Pancreas (tissue), 10 donors: ENCODE measurements at places on chromosomes 12 and 14. TPM values are rescaled to one million over a fixed set of nuclear protein-coding genes. Genes with fewer than 3 reads are reported as not detected.

HCAR1 gene
- 0.04 TPM for total RNA-seq

RD3L gene
- not detected for total RNA-seq

SAMD15 gene
- total RNA-seq = 0.93 TPM

KRT3 gene
- total RNA-seq = not detected

SPPL3 gene
- 13.9 TPM for total RNA-seq

SLC38A4 gene
- total RNA-seq = 3.0 TPM

RILPL1 gene
- total RNA-seq = 5.8 TPM

RPL10L gene
- not detected for total RNA-seq

SAMD4A gene
- total RNA-seq = 12.2 TPM

ABCB9 gene
- total RNA-seq = 2.2 TPM

GRCh38 chr12:109098183-109098604 lies 797 bp downstream of the UNG start:
- peak overlapping the region; percentile 62 for H3K27ac ChIP-seq
- no peaks in the 10 kb centered on the region for H3K27me3 ChIP-seq
- peaks cover 5% of the 10 kb centered on the region for H3K4me1 ChIP-seq
- peak overlapping the region; percentile 96 for H3K4me3 ChIP-seq
- no peaks in the 10 kb centered on the region for H3K36me3 ChIP-seq
- peak; percentile 62 for DNase-seq

DNA sequence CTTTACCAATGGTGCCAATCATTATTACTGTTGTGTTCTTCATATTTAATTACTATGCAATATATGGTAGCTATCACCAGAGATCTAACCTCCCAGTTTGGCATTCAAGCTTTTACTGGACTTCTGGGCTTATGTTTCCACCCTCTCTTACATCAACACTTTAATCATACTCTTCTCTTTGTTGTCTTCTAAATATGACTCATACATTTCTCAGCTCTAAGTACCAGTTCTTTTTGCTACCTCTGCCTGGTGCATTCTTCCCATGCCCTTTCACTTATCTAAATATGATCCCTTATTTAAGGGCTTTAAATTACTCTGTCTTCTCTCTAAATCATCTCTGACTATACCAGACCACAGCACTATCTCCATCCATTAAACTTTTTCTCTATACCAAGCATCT lies 246.1 kb upstream of the CCDC196 start:
- H3K4me3 ChIP-seq = no peak overlapping the region
- DNase-seq = no peak
- H3K36me3 ChIP-seq = no peaks in the 10 kb centered on the region

DNA sequence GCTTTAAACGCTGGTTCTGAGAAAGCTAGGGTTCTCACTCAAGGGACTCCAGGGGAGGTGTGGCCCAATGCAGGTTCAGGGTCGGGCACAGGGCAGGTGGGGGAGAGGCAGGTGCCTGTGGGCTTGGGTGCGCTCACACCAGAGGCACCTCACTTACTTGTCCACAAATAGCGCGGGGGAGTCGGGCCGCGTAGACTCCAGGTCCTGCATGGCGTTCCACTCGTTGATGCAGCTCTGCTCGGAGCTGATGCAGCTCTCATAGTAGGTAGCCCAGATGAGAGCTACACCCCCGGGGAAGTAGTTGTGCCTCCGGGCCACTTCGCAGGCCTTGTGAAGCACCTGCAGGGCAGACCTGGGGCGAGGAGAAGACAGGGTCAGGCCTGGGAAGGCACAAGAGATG lies 49.9 kb downstream of the SSH1 start:
- no peak overlapping the region for H3K4me3 ChIP-seq
- H3K36me3 ChIP-seq = peaks cover 9% of the 10 kb centered on the region
- H3K27me3 ChIP-seq = no peaks in the 10 kb centered on the region
- H3K4me1 ChIP-seq = no peaks in the 10 kb centered on the region
- no peak overlapping the region for H3K27ac ChIP-seq

GRCh38 chr12:11856971-11857370 lies 207.5 kb downstream of the ETV6 start:
- H3K27me3 ChIP-seq = no peaks in the 10 kb centered on the region
- DNase-seq = no peak
- H3K4me1 ChIP-seq = no peaks in the 10 kb centered on the region
- H3K4me3 ChIP-seq = no peak overlapping the region

DNA sequence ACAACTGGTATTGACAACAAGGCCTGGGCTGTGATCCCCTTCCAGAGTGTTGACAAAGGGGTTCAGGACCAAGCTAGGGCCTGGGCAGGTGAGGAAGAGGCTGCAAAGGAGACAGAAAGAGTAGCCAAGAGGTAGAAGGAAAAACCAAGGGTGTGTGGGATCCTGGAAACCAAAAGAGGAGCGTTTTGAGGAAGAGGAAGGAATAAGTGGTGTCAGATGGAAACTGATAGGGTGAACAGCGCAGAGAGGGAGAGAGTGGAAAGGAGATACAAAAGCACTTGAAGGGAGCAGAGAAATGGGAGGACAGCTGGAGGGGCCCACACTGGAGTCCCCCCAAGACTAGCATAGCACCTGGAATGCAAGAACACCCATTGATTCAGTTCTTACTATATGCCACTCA lies 8.3 kb upstream of the HVCN1 start:
- H3K27ac ChIP-seq = no peak overlapping the region
- H3K4me3 ChIP-seq = no peak overlapping the region
- no peak for DNase-seq
- no peaks in the 10 kb centered on the region for H3K27me3 ChIP-seq
- H3K36me3 ChIP-seq = no peaks in the 10 kb centered on the region

GRCh38 chr12:16347391-16348298 lies at the start of gene MGST1:
TSS of gene MGST1 (plus strand) at chr12:16347645. CDS start at chr12:16354253, 6,608 bp downstream.
- H3K27ac ChIP-seq = peak within 1 kb of the TSS; percentile 54
- peak within 1 kb of the TSS; percentile 5 for H3K4me3 ChIP-seq
- no peaks in the 10 kb centered on the region for H3K27me3 ChIP-seq
- no peaks in the 10 kb centered on the region for H3K36me3 ChIP-seq

DNA sequence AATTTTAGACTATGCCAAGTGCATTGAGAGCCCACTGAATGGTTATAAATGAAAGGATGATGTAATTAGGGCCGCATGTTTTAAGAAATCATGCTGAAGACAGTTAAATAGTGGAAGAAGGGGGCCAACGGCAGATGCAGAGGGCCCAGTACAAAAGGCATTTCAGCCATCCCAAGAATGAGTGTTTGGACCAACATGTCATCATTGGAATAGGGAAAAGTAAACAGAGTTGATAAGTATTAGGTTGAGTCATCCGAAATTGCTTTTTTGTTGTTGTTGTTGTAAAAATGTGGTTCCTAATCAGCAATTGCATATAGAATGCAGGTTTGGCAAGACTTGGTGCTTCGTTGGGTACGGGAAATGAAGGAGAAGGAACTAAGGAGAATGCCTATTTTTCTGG lies 29.5 kb downstream of the BMP4 start:
- no peak overlapping the region for H3K4me3 ChIP-seq
- no peak overlapping the region for H3K27ac ChIP-seq
- no peak for DNase-seq
- H3K4me1 ChIP-seq = no peaks in the 10 kb centered on the region
- H3K36me3 ChIP-seq = no peaks in the 10 kb centered on the region
- H3K27me3 ChIP-seq = no peaks in the 10 kb centered on the region

GRCh38 chr14:53022593-53022992 lies 71.7 kb upstream of the FERMT2 start:
- DNase-seq = no peak
- no peaks in the 10 kb centered on the region for H3K36me3 ChIP-seq
- no peak overlapping the region for H3K27ac ChIP-seq
- no peak overlapping the region for H3K4me3 ChIP-seq

DNA sequence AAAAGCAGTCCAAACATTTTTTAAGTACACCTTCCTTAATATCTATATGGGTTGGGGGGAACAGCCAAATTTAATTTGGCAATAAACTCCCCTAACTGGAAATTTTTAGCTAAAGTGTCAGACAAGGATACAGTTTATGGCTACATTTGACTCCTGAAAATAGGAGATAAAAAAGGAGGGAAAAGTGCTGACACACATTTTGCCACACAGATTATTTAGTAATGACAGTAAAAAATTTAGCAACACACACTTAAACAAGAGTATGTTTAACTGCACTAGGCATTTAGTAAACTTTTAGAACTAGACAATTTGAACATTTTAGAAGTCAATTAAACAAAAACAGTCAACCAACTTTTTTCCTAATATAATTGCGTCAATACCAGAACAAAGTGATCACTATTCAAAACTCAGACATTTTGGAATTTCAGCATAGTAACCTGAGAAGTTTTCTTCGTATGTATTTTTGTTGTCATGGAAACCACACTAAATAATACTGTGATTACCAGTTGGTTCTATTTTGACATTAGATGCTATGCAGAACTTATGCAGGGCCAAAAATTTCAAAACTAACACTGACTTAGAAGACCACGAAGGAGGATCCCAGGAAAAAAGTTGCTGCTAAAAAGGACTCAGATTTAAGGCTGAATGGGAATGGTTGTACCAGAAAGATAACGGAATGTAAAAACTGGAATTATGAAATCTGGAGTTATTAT lies 13.4 kb downstream of the GMFB start:
- H3K4me3 ChIP-seq = no peak overlapping the region
- H3K4me1 ChIP-seq = no peaks in the 10 kb centered on the region
- H3K27me3 ChIP-seq = no peaks in the 10 kb centered on the region
- no peak for DNase-seq

DNA sequence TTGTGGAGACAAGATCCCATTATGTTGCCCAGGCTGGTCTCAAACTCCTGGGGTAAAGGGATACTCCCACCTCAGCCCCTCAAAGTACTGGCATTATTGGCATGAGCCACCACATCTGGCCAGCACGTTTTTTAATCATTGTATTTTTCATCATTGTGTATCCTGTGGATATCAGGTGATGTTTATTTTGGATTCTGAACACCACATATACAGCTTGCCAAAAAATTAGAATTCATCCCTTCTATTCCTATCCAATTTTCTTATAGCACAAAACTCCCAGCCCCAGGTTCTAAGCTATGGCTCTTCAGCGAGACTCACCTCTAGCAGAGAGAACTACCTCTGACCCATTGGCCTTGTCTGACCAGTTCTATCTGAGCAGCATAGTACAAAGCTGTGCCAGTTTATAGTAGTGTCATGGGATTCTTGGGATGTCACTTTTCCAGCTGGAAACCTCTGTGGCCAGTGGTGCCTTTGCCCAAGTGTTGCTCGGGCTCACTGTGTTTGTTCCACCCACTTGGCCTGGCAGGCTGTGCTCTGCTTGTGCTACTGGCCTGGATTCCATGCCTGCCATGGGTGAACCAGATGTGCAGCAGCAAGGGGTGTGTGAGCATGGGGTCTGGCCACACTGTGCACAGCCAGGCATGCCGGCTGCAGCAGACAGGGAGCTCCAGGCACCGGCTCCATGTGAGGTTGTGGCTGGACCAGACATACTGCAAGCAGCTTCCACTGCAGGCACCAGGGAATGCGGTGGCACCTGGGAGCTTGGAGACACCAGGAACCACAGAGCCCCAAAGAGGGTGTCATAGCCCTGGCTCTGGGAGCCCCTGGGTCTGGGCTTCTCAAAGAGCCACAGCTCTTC lies 37.2 kb downstream of the TIMELESS start:
- H3K36me3 ChIP-seq = no peaks in the 10 kb centered on the region
- no peaks in the 10 kb centered on the region for H3K4me1 ChIP-seq
- H3K27ac ChIP-seq = no peak overlapping the region
- no peaks in the 10 kb centered on the region for H3K27me3 ChIP-seq
- no peak overlapping the region for H3K4me3 ChIP-seq
- DNase-seq = no peak

DNA sequence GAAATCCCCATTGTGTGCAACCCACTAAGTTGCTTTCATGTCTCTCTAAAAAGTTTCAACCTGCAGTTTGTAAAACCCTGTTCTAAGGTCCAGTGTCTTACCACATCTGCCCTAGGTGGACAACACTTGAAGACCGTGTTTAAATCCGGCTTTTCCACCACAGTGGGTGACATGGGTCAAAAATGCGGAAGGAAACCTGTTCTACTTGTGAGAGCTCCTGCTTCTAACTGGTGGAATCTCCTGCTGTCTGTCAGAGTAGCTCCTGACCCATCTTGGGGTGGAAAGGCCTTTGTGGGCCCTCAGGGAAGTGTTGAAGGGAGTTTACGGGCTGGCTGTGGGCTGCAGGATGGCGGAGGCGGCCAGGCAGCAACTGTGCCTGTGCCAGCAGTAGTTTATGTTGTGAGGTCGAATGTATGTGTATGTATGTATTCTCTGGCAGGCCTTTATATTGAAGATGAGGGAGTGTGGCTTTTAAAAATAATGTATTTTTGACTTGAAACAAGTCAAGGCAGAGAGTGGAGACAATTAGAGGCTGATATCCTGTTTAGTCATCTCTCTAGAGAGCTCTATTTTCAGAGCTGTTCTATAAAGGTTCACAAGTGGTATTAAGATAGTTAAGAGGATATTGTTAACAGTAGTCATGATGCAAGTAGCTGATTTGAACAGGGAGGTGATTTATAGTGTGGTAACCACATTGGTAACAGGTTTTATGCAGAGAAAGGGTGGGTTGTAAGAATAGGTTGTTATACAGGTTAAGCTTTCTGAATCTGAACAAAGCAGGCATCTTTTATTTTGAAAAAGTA lies 67.0 kb downstream of the PRKCH start:
- no peaks in the 10 kb centered on the region for H3K4me1 ChIP-seq
- no peak for DNase-seq
- no peaks in the 10 kb centered on the region for H3K36me3 ChIP-seq

DNA sequence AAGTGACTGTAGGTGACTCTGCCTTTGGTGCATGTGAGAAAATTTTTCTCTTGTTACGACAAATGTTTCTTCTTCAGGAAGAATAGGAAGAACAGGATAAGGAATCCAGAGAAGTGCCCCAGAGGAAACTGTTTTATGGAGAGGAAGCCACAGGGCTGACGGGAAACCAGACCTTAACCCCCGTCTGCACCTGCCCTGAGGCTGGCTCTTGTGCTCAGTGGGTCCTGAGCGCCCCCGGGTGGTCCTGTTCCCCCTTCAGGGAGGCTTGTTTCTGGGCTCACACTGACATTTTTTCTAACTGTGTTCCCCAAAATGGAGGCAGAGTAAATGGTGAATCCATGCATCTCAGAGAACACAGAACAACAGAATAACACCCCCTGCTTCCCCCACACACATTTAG lies 691.8 kb downstream of the TMEM121 start:
- H3K36me3 ChIP-seq = no peaks in the 10 kb centered on the region
- no peaks in the 10 kb centered on the region for H3K4me1 ChIP-seq
- no peak overlapping the region for H3K4me3 ChIP-seq
- peaks cover 12% of the 10 kb centered on the region for H3K27me3 ChIP-seq
- DNase-seq = no peak
- no peak overlapping the region for H3K27ac ChIP-seq

- no peak overlapping the region for H3K4me3 ChIP-seq
- no peak for DNase-seq
- no peaks in the 10 kb centered on the region for H3K4me1 ChIP-seq
- no peak overlapping the region for H3K27ac ChIP-seq
- H3K27me3 ChIP-seq = no peaks in the 10 kb centered on the region
Observed at GRCh38 chr12:130145731-130146130, 16.5 kb upstream of the FZD10 start.
